Activated naive CD8-positive, alpha-beta T cell treated with anti-CD3 and anti-CD28 coated beads, Interleukin-2, amount 10 ng/mL, durations not matched to agents 7 days and 5 days (primary cell): ENCODE measurements at places on chromosomes 16 and 17. TPM values are rescaled to one million over a fixed set of nuclear protein-coding genes. Genes with fewer than 3 reads are reported as not detected.
A peak's percentile ranks its signal among the peaks of the same experiment; 100 is the strongest.

DNA sequence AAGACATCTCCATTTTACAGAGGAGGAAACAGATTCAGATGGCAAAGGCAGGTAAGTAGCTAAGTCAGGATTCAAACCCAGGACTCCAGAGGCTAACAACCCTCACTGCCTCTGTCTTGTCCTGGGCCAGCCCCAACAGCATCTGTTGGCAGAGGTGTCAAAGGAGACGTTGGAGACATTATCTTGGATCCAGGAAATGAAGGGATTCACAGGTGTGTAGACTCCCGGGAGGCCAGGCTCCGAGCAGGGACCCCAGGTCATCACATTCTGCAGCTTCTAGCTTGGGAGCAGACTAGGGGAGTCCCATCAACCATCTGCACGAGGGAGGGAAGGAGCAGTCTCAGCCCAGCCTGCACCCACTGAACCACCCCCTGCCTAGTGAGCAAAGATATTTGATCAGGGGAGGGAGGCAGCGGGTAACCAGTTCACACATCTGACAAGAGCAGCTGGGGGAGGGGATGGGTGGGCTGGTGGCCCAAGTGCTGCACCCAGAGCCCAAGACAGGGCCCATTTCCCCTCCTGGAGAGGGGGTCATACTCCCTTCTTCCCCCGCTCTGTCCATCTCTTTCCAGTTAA, 1.0 kb upstream of the B9D1 start:
- H3K4me3 ChIP-seq: no peak overlapping the region
- H3K27me3 ChIP-seq: peaks cover 19% of the 10 kb centered on the region
- no peak overlapping the region for H3K27ac ChIP-seq
- peaks cover 3% of the 10 kb centered on the region for H3K4me1 ChIP-seq

DNA sequence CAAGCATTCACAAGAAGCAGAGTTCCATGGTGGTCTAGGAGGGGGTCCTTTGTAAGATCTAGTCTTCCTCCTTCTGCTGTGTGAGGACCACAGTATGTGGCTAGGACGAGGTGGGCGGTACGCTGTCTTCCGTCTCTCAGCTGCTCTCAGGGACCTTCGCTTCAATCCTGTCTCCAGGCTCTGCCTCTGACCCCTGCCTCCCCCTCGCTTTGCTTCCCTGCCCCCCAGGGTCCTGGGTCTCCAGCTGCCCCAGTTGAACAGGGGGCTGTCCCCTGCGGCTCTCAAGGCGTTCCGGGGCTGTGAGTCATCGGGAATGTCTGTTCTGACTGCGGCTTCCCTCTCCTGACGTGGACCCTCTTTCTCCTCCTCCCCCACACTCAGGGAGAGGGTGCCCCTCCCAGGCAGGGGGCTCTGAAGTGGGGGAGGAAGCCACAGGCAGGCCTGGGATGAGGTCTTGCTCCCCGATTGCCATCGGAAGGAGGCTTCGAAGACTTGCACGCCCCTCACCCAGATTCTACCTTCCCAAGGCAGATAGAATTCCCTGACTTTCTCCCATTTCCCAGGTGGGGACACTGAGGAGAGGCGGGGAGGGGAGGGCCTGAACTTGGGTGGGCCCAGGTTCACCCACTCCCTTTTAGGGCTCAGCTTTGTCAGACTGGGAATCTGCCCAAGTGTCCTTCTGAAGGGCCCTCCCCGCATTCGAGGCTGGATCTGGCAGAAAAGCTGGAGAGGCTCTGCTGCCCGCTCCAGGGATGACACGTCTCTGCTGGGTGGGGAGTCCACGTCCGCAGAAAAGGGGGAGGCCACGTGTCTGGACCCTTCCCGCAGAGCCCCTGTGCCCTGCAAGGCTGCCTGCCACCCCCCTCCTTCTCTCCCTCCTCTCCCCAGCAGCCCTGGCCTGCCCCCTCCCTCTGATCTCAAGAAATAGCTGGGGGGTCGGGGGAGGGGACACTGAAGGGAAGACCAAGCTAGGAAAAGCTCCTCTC, 9.1 kb upstream of the COL1A1 start:
- H3K27me3 ChIP-seq: peaks cover 61% of the 10 kb centered on the region
- no peak overlapping the region for H3K4me3 ChIP-seq

DNA sequence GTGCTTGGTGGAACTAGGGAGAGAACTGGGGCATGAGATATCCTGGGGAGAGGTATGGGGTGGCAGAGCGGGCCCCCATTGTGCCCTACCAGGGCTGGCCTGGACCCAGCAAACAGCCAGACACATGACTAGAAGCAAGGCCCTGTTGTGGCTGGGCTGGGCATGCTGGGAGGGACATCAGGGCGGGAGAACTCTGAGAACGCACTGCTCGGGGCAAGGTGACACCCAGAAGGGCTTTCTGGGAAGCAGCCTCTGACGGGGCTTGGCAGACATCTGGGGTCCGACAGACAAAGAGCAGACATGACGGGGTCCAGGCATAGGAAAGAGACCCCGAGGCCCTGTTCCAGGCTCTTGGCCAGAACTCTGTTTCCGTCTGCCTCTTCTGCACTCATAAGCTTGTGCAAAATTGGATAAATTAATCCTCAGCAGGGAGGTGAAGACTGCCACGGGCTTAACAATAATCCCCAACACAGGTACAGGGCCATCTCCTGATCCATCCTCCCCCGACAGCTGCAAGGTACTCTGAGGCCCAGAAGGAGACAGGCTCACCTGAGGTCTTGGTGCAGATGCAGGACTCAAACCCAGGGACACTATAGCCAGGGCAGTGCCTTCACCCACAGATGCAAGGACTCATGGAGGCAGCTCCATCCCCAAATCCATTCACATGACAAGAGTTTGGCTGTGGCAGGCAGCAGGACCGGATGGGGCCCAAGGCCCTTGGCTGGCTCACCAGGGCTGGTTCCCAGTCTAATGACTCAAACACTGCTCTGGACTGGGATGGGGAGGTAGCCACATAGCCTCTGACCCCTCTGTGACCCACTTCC, 5.4 kb downstream of the SREBF1 start:
- H3K4me1 ChIP-seq: peaks cover 66% of the 10 kb centered on the region
- peaks cover 24% of the 10 kb centered on the region for H3K36me3 ChIP-seq
- no peak for DNase-seq

GRCh38 chr16:54297154-54297553, 10.6 kb upstream of the IRX3 start:
- H3K36me3 ChIP-seq: no peaks in the 10 kb centered on the region
- no peak for DNase-seq
- peaks cover 19% of the 10 kb centered on the region for H3K27me3 ChIP-seq

DNA sequence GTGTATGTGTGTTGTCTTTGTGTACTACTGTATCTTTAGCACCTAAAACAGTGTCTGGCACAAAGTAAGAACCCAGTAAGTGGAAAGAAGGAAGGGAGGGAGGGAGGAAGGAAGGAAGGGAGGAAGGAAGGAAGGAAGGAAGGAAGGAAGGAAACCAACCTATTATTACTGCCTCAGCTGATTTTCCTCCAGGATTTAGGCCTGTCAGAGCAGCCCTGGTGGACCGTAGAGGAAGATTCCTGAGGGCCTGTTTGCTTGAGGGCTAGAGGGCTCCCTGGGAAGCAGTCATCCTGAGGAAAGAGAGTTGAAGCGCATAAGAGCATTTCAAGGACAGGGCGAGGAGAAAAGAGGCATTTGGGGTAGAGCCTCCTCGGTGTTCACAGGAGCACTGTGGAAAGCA, 61.5 kb downstream of the WSB1 start:
- H3K27ac ChIP-seq: no peak overlapping the region
- no peaks in the 10 kb centered on the region for H3K36me3 ChIP-seq
- H3K4me1 ChIP-seq: peaks cover 17% of the 10 kb centered on the region
- H3K27me3 ChIP-seq: no peaks in the 10 kb centered on the region
- DNase-seq: no peak

DNA sequence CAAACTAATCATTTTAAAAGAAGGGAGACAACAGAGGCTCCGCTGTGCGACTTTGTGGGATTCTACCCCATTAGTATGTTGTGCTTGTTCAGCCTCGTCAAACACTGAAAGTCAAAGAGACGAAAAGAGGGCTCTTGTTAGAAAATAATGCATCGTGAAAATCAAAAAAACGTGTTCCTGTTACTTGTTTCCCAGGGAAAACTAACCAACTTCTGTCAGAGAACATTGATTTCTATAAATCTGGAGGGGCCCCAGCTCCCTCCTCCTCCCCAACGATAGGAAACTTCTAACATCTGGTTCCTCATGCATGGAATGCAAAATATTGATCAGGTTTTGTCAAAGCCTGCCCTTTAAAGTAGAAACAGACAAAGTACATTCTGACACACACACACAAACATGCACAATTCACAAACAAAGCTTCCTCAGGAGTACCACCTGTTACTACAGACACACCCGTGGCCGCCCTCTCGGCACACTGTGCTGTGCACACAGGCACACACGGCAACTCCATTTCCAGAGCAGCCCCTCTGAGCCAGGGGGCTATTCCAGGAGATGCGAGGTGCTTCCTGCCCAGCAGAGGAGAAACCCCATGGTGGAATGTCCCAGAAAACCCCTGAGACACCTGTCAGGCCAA, 151.3 kb downstream of the ZFHX3 start:
- no peak overlapping the region for H3K27ac ChIP-seq
- peaks cover 32% of the 10 kb centered on the region for H3K27me3 ChIP-seq
- no peak for DNase-seq
- no peaks in the 10 kb centered on the region for H3K4me1 ChIP-seq

GRCh38 chr16:88384222-88385111, 1.7 kb downstream of the ZNF469 start:
- peaks cover 31% of the 10 kb centered on the region for H3K27me3 ChIP-seq
- no peaks in the 10 kb centered on the region for H3K36me3 ChIP-seq
- DNase-seq: peak; percentile 26
- no peak overlapping the region for H3K4me3 ChIP-seq
- no peaks in the 10 kb centered on the region for H3K4me1 ChIP-seq

DNA sequence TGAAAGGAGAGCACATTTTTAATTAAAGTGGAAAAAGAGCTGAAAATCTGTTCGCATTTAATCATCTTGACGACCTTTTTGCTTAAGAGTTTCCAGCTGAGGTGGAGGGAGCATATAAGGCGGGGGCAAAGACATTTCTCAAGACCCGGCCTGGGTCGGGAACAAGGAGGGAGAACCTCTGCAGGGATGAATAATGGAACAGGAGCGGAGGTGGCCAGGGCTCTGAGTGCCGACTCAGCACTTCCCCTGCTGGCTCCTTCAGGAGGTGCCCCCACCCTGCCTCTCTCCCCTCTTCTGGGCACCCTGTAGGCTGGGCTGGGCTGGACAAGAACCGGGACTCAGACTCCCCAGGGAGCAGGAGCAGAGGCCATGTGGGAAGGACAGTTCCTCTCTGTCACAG, 7.9 kb upstream of the NGFR start:
- H3K4me3 ChIP-seq: no peak overlapping the region
- no peaks in the 10 kb centered on the region for H3K36me3 ChIP-seq
- no peak overlapping the region for H3K27ac ChIP-seq
- no peak for DNase-seq

DNA sequence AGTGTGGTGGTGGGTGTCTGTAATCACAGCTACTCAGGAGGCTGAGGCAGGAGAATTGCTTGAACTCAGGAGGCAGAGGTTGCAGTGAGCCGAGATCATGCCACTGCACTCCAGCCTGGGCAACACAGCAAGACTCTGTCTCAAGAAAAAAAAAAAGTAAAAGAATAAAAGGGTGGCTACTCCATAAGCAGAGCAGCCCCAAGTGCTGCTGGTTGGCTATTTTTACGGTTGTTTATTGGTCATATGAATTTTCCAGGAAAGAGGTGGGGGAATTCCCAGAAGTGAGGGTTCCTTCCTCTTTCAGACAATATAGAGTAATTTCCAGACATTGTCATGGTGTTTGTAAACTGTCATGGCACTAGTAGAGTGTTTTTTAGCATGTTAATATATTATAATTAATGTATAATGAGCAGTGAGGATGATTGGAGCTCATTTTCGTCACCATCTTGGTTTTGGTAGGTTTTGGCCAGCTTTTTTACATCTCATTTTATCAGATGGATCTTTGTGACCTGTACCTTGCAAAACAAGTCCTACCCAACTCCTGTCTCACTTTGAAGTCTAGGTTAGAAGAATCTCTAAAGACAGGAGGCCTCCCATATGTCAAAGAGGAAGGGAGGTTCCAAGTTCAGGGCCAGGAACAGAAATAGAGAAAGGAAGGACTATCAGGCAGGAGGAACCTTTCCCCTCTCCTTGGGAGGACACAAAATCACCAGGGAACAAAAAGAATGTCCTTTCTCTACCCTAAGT, 39.1 kb downstream of the HOXB1 start:
- H3K27me3 ChIP-seq: peaks cover 27% of the 10 kb centered on the region
- peak overlapping the region; percentile 65 for H3K4me3 ChIP-seq
- peaks cover 21% of the 10 kb centered on the region for H3K4me1 ChIP-seq
- no peak overlapping the region for H3K27ac ChIP-seq

DNA sequence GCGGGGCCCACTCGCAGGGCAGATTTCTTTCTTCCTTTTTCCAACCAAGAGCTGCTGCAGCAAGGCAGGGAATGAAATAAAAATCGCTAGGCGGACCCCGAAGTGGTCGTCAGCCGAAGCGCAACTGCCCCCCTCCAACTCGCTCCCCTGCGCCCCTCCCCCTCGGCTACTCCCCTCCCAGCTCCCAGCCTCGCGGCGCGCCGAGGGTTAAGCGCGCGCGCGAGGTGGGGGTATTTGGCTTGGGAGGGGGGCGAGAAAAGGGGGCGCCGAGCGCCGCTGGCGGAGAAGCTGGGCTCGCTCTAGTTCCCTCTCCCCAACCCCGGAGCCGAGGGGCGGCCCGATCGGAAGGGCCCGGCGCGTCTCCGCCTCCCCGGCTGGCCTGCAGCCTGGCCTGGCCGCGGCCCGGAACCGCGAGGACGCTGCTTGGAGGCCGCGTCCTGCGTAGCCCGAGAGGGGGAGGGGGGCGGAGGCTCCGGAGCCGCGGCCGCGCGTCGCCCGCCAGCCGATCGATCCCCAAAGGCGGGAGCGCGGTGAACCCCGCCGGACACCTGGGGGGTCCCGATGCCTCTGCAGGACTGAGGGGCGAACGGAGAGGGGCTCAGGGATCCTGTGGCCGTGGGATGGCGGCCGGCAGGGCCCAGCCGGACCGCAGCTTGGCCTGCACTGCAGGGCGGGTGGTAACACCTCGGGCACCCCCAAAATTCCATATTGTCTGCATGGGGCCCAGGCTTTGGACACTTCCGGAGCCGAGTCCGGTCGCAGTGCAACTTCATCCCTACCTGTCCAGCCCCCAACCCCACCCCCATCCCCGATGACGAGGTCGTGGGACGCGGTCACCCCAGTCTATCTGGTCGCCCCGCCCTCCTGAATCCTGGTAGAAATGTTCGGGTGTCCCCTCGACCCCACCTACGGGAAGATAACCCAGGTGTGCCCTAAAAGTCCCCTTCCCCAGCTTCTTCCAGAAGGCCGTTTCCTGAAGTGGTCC, 4.9 kb upstream of the CBX4 start:
- peak; percentile 47 for DNase-seq
- H3K4me1 ChIP-seq: peaks cover 8% of the 10 kb centered on the region
- H3K27me3 ChIP-seq: peaks cover 57% of the 10 kb centered on the region

The ALOX15B gene
- total RNA-seq: not detected

The EVI2B gene
- 88.5 TPM for total RNA-seq

The USP6 gene
- total RNA-seq: 0.11 TPM

The ADAD2 gene
- total RNA-seq: not detected

The ATP2A3 gene
- total RNA-seq: 297 TPM

The SNX11 gene
- total RNA-seq: 31.3 TPM

The WDR45B gene
- total RNA-seq: 61.5 TPM
